ENCODE measurements at places on chromosomes 12 and 14.

DNA sequence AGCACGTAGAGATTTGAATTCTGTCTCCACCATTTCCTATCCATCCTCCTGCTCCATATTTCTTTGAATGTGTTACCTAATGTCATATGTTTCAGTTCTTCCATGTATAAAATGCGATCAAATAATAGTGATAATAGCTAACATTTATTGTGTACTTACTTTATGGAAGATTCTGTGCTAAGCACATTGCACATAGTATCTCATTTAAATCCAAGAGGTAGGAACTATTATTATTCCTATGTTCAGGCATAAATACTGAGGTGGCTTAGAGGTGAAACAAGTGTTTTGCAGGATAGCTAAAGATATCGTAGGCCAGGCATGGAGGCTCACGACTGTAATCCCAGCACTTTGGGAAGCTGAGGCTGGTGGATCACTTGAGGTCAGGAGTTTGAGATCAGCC, 17.5 kb upstream of the AICDA start:
- no peak for DNase-seq

GRCh38 chr14:104536942-104537612, 42.5 kb upstream of the C14orf180 start:
- no peak for DNase-seq

- DNase-seq, result no peak
Observed at GRCh38 chr12:497501-498160, 37.9 kb downstream of the B4GALNT3 start.

DNA sequence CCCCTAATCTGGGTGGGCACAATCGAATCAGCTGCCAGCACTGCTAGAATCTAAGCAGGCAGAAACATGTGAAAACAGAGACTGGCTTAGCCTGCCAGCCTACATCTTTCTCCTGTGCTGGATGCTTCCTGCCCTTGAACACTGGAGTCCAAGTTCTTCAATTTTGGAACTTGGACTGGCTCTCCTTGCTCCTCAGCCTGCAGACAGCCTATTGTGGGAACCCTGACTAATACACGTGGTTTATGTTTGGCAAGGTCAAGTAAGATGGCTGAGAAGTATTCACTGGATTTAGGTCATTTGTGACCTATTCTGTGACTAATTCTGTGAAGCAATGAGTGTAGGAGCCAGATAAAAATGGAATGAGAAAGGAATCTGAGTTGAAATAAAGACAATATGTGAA, 11.0 kb downstream of the GPR135 start:
- DNase-seq, result no peak

- DNase-seq, result no peak
Observed at GRCh38 chr14:96699666-96700065, 97.5 kb upstream of the VRK1 start.

Measured in pancreas (tissue), 10 donors.